T-helper 1 cell treated with Interleukin-12 subunit alpha and Interleukin-12 subunit beta and Interleukin-4 antibody, amounts not matched to agents 30 ng/mL and 1 ng/mL, for 36 hours (primary cell): ENCODE measurements at places on chromosomes 7 and 10. TPM values are rescaled to one million over a fixed set of nuclear protein-coding genes. Genes with fewer than 3 reads are reported as not detected.

The LAMB1 gene
- not detected in 2 replicates for total RNA-seq

The CYP2C9 gene
- not detected in 2 replicates for total RNA-seq

The POP7 gene
- total RNA-seq = 42.5 TPM in 2 replicates

The ELN gene
- not detected in 2 replicates for total RNA-seq

The PNLIPRP1 gene
- total RNA-seq = not detected in 2 replicates

The PRSS37 gene
- not detected in 2 replicates for total RNA-seq

The TAS2R41 gene
- total RNA-seq = not detected in 2 replicates

The SLC39A12 gene
- total RNA-seq = not detected in 2 replicates

The CFAP69 gene
- not detected in 2 replicates for total RNA-seq

The MTURN gene
- 1.1 and 1.5 TPM in 2 replicates for total RNA-seq

The ASZ1 gene
- not detected in 2 replicates for total RNA-seq

The SHOC2 gene
- 49.9 and 54.2 TPM in 2 replicates for total RNA-seq
